CD4-positive, alpha-beta T cell treated with Interleukin-4 for 1 hour (primary cell): ENCODE measurements at places on chromosomes 11 and 22.
A peak's percentile ranks its signal among the peaks of the same experiment; 100 is the strongest.

DNA sequence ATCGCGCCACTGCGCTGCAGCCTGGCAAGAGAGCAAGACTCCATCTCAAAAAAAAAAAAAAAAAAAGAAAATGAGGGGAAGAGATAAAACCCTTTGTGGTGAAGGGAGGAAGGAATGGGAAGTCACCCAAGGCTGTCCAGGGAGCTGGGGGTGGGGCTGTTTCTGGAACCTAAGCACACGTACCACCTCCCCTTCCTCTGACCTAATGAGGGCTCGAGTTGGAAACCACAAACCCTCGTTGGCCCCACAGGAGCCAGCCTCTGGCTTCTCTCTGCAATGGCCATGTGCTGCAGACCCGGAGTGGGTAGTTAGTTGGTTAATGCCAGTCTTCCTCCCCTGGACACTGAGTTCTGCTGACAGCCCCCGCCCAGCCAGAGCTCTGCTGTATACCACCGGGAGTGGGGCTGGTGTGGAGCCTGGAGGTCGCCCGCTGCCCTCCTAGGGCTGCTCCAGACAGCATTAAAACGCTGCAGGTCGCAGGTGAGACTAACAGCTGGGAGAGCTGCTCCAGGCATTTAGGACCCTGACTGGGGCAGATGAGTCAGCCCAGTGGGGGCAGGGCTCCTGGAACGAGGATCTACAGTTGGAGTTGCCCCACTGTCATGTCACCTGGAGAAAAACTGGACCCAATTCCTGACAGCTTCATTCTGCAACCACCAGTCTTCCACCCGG, at the start of gene LGALS12:
LGALS12 (plus strand) TSS at position 228 of the 672 bp plus-strand sequence; CDS start at position 603, 375 bp downstream.
- no peak for DNase-seq

DNA sequence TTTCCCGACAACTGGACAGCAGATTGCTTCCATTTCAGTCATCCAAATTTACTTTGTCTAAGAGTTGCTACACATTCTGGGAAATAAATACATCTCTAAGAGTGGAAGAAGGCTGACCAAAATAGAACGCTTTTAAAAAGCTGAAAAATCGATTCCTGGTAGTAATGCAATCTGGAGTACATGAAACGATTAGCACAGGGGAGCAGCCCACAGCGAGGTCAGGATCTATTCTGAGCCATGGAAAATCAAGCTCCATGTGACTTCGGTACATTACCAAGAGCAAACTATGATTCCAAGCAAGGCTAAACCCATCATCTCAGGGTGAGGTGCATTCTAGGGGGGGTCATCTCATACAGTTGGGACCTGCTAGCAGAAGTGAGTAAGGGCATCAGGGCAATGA, 249.3 kb downstream of the BLID start:
- no peak for DNase-seq

- DNase-seq, result peak; percentile 40
Measured at GRCh38 chr22:35921777-35922176, 106.8 kb downstream of the RBFOX2 start.

DNA sequence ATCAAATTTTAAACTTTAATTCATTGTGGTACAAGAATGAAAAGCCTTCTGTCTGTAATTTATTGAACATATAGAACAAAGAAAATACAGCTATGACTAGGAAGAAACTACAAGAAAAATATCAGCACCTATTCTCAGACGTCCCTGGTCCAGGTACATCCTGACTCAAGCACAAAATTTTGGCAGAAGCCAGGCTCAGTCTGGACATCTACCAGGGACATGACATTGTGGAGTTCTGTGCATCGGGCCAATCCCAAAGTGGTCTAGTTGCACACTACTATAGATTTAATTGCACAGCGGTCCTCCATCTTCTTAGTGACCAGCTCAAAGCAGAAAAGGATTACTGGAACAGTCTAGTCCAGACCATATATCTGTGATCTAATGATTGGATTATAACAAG, 15.7 kb upstream of the CD59 start:
- DNase-seq, result no peak

DNA sequence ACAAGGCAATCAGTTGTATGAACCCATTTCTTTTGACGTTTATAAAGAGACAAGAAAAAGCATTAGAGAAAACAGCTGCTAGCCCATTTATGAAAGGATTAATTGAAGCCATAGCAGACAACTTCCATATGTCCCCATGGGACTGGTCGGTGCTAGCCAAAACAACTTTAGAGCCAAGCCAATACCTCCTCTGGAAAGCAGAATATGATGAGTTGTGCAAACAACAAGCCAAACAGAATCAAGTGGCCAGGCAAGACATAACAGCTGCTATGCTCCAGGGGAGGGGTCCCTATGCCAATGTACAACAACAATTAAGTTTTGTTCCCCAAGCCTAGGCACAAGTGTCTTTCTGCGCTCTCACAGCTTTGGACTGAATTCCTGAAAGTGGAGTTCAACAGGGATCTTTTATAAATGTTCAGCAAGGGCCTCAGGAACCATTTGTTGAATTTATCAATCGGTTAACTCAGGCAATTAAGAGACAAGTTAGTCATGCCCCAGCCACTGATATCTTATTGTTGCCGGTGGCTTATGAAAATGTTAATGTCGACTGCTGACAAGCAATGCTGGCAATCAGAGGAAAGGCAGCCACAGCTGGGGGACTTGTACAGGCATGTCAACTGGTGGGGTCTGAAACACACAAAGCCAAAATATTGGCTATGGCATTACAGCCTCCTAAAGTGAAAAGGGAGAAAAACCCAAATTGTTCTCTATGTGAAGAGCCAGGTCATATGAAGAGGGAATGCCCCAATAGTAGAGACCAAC, 1593.1 kb upstream of the TENM4 start:
- DNase-seq, result no peak

GRCh38 chr11:124831897-124832296, 31.7 kb upstream of the MSANTD2 start:
- DNase-seq, result no peak

GRCh38 chr22:28706845-28707244, 27.2 kb upstream of the TTC28 start:
- no peak for DNase-seq
